ENCODE measurements at places on chromosomes 16 and 17.

DNA sequence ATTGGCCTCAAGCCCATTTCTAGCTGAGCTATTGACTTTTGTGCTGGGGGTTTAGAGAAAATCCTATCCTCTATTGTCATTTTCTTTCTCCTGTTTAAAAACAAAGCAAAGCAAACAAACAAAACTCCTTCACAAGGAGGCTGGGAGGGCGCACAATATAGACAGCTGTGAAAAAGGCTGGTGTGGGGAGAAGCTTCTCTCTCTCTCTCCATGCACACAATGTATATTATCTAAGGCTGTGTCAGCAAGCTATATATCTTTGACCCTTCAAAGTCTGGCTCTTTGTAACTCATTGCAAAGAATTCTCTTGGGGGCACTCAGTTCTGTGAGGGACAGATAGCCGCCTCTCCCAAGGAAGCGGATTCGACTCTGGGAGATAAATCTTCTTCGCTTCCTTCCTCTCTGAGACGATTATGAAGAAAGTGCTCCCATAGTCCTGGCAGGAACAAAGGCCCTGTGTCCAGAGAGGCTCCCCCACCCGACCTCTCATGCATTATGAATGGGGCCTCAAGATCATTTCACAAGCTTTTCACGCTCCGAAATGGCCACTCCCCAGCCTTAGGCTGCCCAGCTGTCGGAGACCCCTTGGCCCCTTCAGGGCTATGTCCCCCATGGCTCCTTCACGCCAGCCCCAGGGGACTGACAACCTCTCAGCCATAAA lies 33.2 kb upstream of the MEAK7 start:
- DNase-seq: no peak

DNA sequence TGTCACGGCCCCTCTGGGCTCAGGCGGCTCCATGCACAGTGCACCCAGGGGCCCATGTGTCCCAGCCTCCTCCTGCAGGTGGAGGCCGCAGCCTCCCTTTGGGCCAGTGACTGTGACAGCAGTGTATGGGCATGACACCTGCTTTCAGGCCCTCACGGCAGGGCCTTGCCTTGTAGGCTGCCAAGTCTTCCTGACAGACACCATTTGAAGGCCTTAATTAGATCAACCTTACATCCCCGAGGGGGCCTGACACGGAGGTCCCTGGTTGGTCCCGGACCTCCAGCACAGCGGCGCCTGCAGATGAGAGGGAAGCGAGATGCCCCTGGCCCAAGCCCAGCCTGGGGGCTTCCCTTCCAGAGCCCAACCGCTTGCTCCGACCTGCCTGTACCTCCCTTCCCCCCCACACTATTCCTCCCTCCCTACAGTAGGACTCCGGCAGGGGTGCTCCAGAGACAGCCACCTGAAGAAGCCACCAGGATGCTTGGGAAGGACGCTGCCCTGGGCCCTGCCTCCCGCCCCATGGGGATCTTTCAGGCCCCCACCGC lies 31.9 kb downstream of the BAIAP2 start:
- no peak for DNase-seq

DNA sequence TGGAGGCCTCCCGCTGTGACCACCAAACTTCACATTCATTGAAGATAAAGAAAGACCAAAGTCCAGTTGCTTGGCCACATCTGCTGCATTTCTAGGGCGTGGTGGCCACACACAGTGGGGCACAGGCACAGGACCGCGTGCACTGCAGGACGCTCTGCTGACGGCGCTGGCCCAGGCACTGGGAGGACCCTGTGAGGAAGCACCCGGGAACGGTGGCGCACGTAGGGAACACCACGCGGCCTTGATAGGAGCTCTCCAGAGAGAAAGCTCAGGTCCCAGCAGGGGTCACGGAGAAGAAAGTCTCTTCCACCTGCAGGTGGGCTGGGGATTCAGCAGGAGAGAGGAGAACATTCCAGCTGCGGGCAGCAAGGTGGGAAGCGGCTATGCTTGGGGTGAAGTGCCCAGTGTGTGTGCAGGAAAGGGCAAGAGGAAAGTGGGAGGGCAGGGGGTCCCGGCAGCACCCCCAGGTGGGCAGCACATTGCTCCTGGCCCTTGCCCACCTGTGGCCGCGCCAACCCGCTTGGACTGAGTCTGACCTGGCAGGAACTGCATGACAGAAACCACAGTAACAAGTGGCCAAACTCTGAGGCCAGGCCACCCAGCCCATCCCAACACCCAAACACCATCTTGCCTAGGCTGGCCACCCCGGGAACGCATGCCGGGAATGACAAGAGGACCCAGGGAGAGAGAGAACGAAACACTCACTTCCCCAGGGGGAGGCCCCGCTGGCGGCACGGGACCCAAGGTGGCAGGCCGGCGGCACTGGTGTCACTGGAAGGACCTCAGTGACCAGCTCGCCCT lies 32.8 kb downstream of the TBC1D16 start:
- DNase-seq: no peak

DNA sequence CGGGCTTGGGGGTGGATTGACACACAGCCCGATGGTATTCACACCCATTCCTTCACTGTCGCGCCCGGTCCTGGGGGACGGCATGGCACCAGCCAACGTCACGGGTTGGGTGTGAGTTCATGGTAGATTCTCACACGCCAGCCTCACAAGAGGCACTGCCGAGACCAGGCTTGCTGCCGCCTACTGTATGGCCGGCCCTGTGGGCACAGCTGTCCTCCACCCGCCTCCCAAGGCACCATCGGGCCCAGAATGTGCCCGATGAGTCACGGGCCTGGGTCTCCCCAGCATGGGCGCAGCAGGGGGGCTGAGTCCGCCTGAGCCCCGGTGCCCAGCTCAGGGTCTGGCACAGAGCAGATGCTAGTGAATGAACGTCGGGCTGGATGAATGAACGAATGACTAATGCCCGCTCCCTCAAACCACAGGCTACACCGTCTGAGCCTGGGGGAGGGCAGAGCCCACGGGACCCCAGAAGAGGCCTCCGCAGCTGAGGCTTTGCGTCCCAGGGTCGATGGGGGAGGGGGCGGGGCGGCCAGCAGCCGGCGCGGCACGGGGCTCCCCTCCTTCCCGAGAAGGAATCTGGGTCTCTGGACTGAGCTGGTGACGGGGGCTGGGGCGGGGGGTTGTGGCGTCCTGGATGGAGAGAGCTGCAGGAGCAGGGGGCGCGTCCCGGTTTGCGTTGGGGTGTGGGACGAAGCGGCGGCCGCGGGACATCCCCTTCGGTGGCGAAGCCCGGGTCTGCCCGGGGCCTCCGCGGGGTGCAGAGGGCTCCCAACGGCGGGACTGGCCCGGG lies 829 bp downstream of the PITPNM3 start:
- no peak for DNase-seq

GRCh38 chr16:82236415-82236814 lies 66.4 kb upstream of the MPHOSPH6 start:
- no peak for DNase-seq

GRCh38 chr17:56028837-56029236 lies 124.4 kb upstream of the ANKFN1 start:
- no peak for DNase-seq

DNA sequence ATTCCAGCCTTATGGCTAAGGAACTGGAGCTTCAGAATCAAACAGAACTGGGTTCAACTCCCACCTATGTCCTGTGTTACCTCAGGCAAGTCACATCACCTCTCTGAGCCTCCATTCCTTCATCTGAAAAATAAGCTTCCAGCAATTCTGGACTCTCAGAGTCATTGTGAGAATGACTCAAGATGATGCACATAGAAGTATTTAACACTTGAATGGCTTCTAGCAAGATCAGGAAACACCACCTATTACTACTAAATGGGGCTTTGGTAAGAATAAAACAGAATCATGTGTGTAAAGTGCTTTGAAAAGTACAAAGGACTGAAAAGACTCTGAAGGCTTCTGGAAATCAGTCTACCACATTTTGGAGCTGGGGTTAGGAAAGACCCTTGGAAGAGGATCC lies 30.8 kb upstream of the CALB2 start:
- DNase-seq: no peak

DNA sequence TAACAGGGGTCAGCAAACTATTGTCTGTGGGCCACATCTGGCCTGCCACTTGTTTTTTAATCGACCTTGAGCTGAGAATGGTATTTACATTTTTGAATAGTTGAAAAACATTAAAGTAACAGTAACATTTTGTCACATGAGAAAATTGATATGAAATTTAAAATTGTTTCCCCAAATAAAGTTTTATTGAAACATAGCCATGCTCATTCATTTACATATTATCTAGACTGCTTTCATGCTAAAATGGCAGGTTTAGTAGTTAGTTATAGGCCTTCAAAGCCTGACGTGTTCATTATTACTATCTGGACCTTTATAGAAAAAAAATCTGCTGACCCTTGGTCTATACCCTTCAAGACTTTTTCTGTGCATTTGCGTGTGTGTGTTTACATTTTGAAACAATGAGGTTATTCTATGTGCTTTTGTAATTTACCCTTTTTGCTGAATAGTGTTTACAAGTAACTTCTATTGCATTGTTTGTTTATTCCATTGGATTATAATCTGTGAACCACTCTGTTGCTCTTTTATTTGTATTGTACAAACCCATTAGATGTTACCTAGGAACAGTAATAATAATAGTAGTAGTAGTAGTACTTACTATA lies 37.1 kb downstream of the FTO start:
- DNase-seq: no peak

- DNase-seq: no peak
Observed at GRCh38 chr16:82832821-82833220, 206.1 kb downstream of the CDH13 start.

DNA sequence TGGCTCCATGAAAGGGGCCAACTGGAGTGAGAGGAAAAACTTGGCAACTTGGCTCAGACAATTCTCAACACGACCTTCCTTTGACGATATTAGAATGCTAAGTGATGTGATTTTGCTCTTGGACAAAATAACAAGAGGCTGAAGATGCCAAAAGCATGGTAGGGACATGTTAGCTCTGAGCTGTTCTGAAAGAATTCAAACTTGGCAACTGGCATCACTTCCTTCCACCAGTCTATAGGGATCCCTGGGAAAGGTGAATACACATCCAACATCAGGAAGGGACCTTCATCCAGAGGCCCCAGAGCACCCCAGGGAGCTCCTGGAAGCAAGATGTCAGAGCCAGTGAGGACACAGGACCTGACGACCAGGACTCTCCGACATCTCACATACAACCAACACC lies 4.3 kb downstream of the KRT37 start:
- no peak for DNase-seq

DNA sequence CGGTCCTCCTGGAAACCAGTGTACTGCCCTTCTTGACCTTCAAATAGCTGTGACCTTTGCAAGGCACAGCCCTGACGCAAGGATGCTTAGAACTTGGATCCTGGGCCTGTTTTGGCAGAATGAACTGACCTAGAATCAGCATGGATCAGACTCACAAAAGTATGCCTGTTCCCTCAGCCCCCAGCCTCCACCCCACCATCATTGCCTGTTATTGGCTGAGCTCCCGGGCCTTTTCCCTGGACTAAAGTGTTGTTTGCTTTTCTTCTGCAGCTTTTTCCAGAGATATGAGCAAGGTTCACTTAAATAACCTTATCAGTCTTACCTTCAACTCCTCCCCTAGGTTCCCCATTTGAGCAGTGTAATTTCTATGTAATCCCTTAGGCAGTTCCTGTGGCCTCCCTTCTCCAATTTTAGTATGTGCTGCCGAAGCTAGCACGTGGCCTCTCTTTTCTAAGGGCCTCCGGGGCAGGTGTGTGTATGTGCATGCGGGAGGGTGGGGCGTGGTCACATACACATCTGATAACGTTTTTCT lies 347.4 kb downstream of the MAF start:
- DNase-seq: no peak

DNA sequence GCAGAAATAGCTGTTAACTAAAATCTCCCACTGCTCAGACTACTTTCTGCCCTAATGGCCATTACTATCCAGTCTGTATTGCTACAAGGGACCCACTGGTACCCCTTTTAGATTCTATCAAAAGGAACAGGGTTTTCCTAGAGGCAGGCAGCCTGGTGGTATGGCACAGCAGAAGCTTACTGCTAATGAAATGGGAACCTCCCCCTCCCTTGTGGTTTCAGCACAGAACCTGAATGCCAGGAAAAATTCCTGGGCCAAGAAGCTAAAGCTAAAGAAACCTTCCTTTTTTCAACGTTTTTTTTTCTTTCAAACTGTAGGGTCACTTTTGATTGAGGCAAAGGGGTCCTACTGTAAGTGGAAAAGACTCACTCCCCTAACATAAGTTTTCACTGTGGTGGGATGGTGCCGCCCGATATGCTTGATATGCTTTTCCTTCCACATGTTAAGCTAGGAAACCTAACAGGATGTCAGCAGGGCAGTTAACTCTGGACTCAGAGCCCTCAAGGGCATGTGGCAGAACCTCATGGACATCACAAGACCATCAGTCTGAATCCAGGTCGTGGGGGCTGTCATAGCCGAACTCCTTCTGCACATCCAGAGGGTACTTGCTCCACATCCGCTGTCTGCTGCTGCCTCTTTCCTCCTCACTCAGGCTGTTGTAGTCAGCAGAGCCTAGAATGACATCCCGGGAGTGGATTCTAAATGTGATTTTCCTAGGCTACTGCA lies 9.8 kb downstream of the SLC7A6OS start:
- DNase-seq: no peak

DNA sequence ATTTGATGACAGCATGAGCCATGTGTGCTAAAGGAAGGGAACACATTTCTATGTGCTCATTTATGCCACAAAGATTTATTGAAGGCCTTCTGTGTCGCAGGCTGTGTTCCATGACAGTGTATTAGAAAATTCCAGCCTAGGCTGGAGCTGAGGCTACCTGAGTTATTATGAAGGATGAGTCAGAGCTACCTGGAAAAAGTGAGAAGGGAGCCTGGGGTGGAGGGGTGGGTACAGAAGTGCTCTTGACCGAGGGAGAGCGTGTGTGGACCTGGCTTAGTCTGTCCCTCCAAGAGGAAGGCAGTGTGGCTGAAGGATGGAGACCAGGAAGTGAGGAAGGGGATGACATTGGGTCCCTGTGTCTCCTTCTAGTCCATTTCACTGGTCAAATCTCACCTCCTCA lies 98.3 kb downstream of the N4BP1 start:
- DNase-seq: no peak

DNA sequence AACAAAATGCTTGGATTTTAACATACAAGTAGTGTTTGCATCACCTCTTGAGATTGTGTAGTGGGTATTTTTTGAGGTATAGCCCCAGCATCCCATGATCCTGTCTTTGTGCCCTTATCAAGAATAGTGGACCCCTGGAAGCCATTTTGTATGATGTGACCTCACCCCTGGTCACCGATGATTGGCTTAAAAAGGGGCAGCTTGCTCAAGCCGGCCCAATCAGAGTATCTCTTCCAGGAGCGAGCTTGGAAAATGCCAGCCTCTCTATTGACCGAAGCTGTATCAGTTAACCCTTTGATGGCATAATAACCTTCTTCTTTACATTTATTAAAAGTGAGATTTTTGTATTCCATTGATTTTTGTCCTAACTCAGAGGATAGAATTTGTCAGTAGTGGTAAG lies 55.5 kb upstream of the FAM20A start:
- DNase-seq: no peak

GRCh38 chr17:34354637-34355036 lies 1.6 kb upstream of the CCL13 start:
- DNase-seq: no peak

GRCh38 chr17:44942456-44942855 lies 5.1 kb downstream of the KIF18B start:
- DNase-seq: no peak

- no peak for DNase-seq
Observed at GRCh38 chr17:13595599-13595899, 6.2 kb downstream of the HS3ST3A1 start.

Data from activated CD4-positive, alpha-beta T cell treated with anti-CD3 and anti-CD28 coated beads for 24 hours (primary cell).